ENCODE measurements at places on chromosomes 5 and 9.

DNA sequence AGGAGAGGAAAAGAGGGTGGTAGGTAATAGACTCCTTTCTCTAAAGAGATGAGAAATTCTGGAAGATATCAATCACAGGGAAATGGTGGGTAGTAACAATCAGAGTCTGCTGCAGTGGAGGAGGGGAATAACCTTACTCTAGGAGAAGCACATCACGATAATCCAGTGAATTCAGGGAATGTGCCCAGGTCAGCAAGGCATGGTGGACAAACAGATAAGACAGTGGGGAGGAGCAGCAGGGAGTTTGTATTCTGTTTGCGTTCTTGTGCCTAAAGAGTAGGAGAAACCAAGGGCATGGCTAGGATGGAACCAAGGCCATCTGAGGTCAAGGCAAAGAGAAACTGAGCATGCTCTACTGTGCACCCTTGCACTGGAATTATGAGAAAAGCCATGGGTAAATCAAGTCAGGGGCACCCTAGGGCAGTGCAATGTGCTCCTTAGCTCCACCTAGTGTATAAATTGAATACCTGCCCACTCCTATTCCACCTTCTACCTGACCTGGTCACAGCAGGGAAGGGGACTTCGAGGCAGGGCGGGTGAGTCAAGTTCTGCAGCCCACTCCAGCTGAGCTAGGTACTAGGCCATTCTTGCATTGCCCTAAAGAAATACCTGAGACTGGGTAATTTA lies 31.6 kb downstream of the RETREG1 start:
- DNase-seq = no peak

- no peak for DNase-seq
Measured at GRCh38 chr5:154758493-154758892, 3.3 kb downstream of the LARP1 start.

DNA sequence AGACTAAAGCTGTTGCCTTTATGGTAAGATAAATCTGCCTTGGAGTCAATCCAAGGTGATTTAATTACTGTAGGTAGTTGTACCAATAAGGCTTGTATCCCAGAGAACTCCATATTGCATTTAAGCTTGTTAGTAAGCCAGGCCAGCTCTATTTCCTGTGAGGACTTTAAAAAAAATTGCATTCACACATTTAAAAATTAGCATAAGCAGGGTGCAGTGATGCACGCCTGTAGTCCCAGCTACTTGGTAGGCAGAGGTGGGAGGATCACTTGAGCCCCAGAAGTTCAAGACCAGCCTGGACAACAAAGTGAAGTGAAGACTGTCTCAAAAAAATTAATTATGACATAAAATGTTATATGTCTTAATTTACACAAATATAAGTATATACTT lies 28.7 kb upstream of the ABL1 start:
- no peak for DNase-seq

- DNase-seq = no peak
Measured at GRCh38 chr9:33040792-33041431, 15.8 kb downstream of the DNAJA1 start.

DNA sequence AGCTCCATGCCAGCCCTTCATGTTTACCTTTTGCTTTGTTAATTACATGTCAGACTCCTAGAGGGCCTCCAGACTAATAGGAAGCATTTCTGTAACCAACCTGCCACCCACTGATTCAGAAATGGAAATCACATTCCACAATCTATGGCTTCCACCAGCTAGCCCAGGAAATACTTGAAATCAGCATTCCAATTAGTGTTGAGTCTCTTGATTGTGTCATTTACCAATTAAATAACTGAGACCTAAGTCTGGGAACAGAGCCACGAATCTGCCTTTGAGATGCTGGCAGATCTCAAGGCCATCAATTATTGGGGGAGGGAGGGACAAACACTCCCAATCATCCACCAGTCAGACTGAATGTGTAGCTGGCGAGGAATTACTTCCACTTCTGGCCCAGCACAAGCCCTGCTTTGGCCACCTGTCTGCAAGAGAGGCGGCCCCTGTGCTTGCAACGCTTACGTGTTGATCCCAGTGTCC lies 27.4 kb upstream of the SAP30L start:
- DNase-seq = no peak

GRCh38 chr5:158841481-158842276 lies 258.0 kb downstream of the EBF1 start:
- DNase-seq = no peak

- DNase-seq = no peak
Measured at GRCh38 chr5:178986326-178986960, 8.7 kb downstream of the GRM6 start.

All from activated CD4-positive, alpha-beta T cell treated with anti-CD3 and anti-CD28 coated beads, Interleukin-2, amount 50 U/mL, for 48 hours (primary cell).